Kidney (tissue), 22 donors: ENCODE measurements at places on chromosomes 16 and 17. TPM values are rescaled to one million over a fixed set of nuclear protein-coding genes. Genes with fewer than 3 reads are reported as not detected.

DNA sequence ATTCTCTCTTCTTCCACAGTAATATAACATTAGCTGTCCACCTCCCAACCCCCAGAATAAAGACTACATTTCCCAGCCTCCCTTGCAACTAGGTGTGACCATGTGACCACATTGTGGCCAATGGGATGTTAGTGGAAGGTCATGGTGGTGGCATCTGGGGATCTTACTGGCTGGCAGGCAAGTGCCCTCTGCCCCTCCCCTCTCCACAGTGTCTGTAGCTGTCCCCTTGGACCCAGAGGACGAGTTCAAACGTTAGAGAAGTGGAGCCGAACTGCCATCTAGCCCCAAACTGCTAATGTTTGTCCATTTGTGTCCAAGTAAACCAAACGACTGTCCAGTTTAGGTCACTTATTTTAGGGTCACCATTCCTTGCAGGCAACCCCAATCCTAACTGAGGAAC, 26.6 kb upstream of the KCNG4 start:
- no peak for DNase-seq

DNA sequence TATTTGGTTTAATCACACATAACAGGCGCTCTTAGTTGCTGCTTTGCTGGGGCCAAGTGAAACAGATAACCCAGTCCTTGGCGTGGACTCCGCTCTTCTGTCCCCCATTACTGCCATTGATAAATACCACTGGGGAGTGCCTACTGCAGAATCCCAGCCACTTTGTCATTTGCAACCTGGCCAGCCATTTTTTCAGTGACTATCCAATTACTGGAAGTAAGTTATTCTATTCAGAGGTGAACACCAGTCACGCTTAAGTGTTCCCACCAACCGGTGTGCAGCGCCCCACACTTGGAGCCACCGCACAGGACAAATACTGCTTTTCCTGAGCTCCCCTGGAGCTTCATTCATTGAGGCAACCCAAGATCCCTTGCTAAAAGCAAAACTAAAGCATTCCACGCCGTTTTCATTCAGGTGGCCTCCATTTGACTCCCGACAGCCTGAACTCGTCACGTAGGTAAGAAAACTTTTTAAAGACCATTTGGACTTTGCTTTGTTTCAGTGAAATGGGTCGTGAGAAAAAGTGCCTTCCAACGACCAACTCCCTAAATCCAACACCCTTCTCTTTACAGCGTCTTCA, 1.8 kb downstream of the USP7 start:
- peak; percentile 51 for DNase-seq

- DNase-seq, result no peak
These were observed 44.1 kb upstream of the ADORA2B start for GRCh38 chr17:15900871-15901270.

GRCh38 chr17:16371742-16372141, 9.1 kb upstream of the UBB start:
- DNase-seq, result no peak

DNA sequence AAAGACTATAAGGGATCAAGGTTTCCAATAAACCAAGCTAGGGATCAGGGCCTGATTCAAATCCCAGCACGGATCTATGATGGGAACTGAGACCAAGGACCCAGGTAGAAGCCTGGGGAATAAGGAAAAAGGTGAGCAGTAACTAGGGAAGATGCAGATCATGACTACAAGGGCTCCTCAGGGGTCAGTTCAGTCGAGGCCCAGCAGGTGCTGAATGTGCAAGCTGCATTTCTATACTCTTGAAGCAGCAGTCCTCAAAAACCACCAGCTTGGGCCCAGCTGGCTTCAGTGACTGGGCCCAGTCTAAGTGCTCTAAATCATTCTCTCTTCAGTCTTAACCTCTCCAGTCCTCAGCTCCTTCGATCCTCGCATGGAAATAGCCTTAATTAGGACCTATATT, 228.8 kb upstream of the AXIN2 start:
- DNase-seq, result no peak

- no peak for DNase-seq
These were observed 5.3 kb upstream of the CCL1 start for GRCh38 chr17:34368196-34368945.

Gene ABCC11
- total RNA-seq, result not detected

Gene ORC6
- 0.94 TPM for total RNA-seq

- DNase-seq, result no peak
These were observed 325.8 kb downstream of the WWOX start for GRCh38 chr16:78425281-78425680.

DNA sequence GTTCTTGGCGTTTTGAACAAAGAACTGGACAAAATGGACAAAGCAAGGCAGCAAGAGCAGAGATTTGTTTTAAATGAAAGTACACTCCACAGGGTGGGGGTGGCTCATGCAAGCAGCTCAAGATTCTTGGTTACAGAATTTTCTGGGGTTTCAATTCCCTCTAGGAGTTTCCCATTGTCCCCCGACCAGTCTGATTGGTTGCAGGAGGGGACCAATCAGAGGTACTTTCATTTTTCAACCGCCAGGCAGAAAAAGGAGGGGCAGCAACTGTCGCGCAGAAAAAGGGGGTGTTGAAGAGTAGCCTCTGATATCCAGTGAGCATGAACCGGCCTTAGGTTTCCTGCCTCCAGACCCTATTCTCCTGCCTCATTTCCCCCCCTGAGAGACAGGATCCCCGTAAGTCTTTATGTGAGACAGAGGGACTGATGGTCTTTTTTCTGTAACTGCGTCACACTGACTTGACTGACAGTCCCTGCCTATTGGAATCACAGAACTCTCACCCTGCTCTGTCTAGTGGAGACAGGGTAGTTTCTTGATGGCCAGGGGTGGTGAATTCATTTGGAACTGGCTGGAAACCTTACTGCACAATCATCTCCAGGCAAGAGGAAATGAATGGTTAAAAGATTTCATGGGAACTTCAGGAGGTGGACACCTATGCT, 59.4 kb upstream of the ALOX12 start:
- no peak for DNase-seq

DNA sequence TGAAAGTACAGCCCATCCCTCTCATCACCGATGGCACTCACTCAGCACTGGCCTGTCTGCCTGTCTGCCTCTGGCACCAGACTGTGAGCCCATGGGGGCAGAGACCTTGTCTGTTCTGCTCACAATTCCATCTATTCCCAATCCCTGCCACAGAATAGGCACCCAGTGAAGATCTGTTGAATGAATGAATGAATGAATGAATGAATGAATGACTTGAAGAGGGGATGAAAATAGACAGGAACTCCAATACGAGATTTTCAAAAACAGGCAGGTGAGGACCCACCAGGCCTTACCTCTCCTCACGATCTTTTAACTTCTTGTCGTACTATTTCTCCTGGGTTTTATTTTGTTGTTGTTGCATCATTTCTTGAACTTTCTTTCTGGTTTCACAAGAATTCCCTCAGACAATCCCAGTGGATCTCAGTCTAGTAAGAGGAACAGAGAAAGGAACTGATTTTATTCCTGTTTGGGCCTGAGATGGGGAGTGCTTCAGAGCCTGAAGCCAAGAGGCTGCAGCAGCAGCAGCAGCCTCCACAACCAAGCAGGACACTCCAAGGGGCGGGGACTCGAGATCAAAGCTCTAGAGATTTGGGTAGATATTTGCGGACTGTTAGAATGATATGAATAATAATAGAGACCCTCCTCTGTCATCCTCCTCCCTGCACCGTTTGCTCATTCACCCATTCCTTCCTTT, 17.7 kb downstream of the KRT9 start:
- no peak for DNase-seq

Gene MPV17L
- total RNA-seq, result 11.8 TPM

Gene ACAP1
- 26.0 TPM for total RNA-seq

GRCh38 chr17:978103-979093, 1.2 kb downstream of the NXN start:
- DNase-seq, result peak; percentile 77

GRCh38 chr16:10976634-10977033, 32.3 kb downstream of the CLEC16A start:
- DNase-seq, result peak; percentile 90

Gene HP
- total RNA-seq, result 41.4 TPM

Gene TP53I13
- total RNA-seq, result 51.6 TPM

GRCh38 chr17:4987767-4988567, 492 bp upstream of the CAMTA2 start:
- no peak for DNase-seq

Gene HGS
- total RNA-seq, result 95.3 TPM

GRCh38 chr17:61678339-61678738, 87.3 kb upstream of the NACA2 start:
- DNase-seq, result no peak

DNA sequence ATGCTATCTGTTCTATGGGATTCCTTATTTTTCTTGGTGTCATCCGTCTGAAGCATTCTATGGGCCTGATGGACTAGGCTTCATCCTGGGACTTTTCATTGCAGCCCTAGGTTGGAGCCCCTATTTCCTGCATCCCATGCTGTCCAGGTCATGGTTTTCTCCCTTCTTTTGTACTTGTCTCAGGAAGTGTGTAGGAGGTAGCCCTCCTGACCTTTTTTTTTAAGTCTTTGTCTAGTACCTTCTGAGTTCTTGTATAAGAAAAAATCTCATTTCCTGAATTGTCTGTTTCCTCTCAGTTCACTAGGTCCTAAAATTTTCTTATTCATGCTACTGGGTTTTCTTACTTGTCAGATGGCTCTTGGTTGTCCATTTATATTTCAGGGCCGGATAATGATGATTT, 6.0 kb downstream of the NDEL1 start:
- DNase-seq, result no peak

Gene CCL1
- total RNA-seq, result not detected

Gene IRX3
- 37.9 TPM for total RNA-seq

Gene CHST5
- 0.13 TPM for total RNA-seq

Gene SREBF1
- 48.3 TPM for total RNA-seq

DNA sequence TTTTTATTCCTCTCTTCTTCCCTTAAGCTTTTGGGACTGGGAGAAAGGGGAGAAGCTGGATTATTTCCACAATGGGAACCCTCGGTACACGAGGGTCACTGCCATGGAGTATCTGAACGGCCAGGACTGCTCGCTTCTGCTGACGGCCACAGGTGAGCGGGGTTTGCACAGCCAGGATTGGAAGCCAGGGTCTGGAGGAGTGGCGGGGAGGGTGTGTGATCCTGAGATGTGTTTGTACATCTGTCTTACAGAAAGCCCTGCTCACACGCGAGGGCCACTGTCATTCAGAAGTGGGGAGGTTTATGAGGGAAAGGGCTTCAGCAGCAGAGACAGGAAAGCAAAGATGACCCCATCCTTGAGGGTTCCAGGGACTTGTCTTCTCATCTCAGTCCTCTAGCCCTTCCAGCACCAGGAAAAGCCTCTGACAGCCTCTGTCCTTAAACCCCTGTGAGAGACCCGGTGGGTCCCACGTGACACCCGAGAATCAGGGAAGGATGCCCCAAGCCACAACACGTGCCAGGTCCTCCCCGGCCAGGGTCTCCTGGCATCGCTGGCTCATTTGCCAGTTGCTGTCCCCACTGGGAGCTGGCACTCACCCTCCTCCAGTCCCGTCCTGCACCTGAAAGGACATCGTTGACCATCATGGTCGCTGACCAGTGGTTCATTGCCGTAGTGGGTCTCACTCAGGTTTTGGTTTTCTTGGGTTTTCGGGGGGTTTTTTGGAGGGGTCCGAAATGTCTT, 44.3 kb upstream of the CHMP6 start:
- DNase-seq, result no peak

DNA sequence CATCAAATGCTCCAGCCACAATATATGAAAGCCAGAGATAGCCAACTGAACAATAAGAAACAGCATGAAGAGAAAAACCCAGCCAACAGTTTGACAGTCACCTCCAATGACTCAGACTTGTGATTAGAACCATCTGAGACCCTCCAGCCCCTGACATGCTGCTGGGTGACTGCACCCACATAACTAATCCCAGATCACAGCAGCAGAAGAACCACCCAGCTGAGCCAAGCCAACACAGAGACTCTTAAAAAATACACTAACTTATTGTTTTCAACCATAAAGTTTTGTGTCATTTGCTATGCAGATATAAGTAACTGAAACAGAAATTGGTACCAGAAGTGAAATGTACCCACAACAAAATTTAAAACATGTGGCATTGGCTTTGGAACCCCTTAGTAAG, 314.3 kb upstream of the DYNLRB2 start:
- no peak for DNase-seq

- DNase-seq, result no peak
These were observed 5.1 kb downstream of the ZFHX3 start for GRCh38 chr16:73042807-73043206.

Gene CALB2
- 1.4 TPM for total RNA-seq

DNA sequence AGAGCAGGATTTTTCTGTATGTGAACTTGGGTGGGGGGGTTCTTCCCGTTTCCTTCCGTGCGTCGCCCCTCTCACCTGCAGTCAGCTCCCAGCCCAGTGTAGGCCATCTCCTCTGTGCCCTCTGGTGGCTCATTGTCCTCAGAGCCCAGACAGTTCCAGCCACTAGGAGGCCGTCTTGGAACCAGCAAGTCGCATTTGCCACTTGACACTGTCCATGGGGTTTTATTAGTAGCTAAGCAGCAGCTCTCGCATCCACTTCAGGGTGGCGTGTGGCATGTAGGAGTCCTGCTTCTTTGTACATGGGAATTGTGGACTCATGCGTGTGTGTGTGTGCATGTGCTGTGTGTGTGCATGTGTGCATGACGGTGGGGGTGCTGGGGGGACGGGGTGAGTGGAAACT, 74.0 kb downstream of the SEC14L1 start:
- DNase-seq, result peak; percentile 67

GRCh38 chr16:49280105-49280741, 1.4 kb downstream of the CBLN1 start:
- peak; percentile 47 for DNase-seq

DNA sequence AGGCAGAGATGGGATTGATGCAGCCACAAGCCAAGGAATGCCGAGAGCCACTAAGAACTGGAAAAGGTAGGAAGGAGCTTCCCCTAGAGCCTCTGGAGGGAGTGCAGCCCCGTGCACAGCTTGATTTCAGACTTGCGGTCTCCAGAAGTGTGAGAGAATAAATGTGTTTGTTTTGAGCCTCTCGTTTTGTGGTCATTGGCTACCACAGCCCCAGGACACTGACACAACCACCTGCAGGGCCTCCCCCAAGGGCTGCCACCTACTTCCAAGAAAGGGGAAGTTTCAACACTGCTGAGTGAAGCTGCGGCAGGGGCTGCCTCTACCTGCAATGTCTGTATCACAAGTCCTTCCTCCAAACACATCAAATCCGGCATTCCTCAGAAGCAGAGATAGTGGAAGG, 346.9 kb downstream of the C16orf95 start:
- DNase-seq, result no peak

Gene RAB26
- total RNA-seq, result 1.5 TPM

DNA sequence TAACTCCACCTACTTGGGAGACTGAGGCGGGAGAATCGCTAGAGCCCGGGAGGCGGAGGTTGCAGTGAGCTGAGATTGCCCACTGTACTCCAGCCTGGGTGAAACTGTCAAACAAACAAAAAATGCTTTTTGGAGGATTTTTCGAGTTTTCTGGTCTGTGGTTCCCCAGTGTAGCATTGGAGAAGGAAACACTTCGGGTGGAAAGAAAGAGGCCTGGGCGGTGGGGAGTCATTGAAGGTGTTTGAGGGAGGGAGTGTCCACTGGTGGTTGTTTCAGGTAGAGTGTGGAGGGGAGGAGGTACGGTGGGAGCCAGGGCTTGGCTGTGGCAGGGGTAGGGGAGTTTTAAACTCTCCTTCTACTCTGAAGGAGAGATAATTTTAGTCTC, 1.2 kb downstream of the RNF213 start:
- DNase-seq, result no peak

Gene ARHGAP44
- 8.4 TPM for total RNA-seq

- no peak for DNase-seq
These were observed 7.8 kb upstream of the HSD17B1 start for GRCh38 chr17:42544874-42545283.
